ENCODE measurements at places on chromosomes 3 and 15. TPM values are rescaled to one million over a fixed set of nuclear protein-coding genes. Genes with fewer than 3 reads are reported as not detected.

Gene SPCS1
- 148 TPM for polyA plus RNA-seq

Gene DPPA2
- polyA plus RNA-seq = not detected

DNA sequence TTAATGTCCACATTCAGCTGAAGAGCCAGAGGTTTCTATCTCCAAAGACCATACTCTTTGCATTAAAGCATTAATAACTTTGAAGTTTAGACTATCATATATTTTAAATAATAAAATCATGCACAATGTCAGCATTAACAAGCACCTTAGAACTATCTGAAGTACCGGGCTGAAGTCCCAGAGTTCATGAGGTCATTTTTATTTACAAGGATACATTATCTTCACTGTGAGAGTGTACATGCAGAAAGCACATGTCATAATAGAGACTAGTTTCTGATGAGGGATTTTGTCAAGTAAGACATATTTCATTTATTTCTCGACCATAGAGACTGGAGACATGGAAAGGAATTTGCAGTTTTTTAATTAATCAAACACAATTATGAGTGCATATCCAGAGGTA, 52.4 kb upstream of the SI start:
- H3K4me1 ChIP-seq = no peaks in the 10 kb centered on the region
- no peaks in the 10 kb centered on the region for H3K27me3 ChIP-seq
- H3K4me3 ChIP-seq = no peak overlapping the region
- H3K27ac ChIP-seq = no peak overlapping the region

- H3K4me1 ChIP-seq = peaks cover 22% of the 10 kb centered on the region
- no peak overlapping the region for H3K27ac ChIP-seq
- no peaks in the 10 kb centered on the region for H3K36me3 ChIP-seq
- no peak for DNase-seq
- H3K27me3 ChIP-seq = no peaks in the 10 kb centered on the region
Measured at GRCh38 chr3:31984321-31984720, 2.8 kb downstream of the ZNF860 start.

GRCh38 chr3:42590989-42591756, 513 bp downstream of the SS18L2 start:
- DNase-seq = no peak
- H3K27ac ChIP-seq = peak overlapping the region; percentile 89
- H3K4me1 ChIP-seq = peaks cover 37% of the 10 kb centered on the region

Measured in stomach (tissue), 19 donors.